ENCODE measurements at places on chromosomes 2 and 18.

DNA sequence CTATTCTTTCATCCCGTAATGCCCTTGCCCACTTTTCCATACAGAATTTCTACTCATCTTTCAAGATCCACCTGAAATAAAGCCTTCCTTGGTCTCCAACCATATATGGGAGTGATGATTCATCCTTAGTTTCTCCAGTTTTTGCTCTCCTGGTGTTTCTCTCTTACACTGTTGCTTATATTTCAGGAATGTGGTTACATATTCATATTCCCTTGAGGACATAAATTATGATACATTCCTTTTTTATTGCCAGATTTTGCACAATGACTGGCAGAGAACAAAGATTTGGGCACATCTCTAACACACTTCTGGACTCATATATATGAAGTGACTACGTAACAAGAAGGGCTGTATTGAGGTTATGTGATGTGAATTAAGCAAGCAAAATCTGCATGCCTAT is 1573.4 kb upstream of the NXPH2 start:
- DNase-seq, result no peak

DNA sequence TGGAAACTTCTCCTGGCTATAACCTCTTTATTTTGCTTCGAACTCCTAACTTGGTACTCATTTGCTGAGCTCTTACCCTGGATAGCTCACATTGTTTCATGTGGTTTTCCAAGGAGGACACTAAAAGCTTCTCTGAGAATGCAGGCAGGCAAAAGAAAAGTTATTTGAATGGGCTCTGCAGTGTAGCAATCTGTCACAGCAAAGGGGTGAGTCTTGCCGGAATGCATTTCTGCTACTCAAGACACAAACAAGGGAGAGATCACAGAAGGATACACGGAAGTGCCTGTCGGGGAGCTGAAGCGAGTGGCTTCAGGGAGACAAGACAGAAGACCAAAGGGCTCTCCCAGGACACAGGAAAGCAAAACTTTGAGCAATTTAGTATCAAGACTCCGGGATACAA is 265.4 kb downstream of the SS18 start:
- DNase-seq, result no peak

DNA sequence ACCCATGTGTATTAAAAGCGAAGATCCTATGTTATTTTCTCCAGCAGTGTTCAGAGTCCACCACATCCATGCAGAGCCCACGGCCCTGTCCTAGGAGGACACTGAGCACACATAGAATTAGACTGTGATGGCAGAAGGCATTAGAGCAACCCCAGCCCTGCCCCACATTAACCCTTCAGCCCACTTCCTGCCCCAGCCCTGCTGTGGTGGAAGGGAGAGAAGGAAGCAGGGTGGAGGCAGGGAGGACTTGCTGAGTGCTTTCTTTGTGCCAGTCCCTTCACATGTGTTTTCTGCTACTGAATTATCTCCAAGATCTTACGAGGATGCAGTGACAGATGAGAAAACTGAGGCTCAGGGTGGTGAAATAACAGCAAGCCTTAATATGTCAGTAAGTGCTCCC is 339.0 kb downstream of the SMAD2 start:
- no peak for DNase-seq

DNA sequence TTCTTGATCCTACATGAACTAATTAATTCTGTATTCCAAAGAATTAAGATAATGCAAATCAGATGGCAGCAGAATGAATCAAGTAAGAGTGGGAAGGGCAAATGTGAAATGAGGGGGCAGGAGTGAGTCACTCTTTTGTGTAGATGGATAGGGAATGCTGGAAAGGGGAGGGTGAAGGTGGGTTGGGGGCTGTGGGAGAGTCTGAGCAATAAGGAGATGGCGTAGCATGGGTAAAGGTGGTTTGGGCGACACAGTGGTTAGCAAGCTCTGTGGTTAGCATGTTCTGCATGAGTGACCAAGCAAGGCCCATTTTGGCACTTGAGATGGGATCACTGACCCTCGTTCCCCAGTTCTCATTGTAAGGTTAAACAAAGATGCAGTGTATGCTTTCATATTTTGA is 20.4 kb downstream of the GPD2 start:
- no peak for DNase-seq

GRCh38 chr2:118848381-118849225 is 1.2 kb upstream of the EN1 start:
- no peak for DNase-seq

- DNase-seq, result peak; percentile 32
These were observed 256.5 kb downstream of the CELF4 start for GRCh38 chr18:37309059-37309458.

GRCh38 chr2:128380061-128380889 is 61.6 kb upstream of the HS6ST1 start:
- no peak for DNase-seq

DNA sequence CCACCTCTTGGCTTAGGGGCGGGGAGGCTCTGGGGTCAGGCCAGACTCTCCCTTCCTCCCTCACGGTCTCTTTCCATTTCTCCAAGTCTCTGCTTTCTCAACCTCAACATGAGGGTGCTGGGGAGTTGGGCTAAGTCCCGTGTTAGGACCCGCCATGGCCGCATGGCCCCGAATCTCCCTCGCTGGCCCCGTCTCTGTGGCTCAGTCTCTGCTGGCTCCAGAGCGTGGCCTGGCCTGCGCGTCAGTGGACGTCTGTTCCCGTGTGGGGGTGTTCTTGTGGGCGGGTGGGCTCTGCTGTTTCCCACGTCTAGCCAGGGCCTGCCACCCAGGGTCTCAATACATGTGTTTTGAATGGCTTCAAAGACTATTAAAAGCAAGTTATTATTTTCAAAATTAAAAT is 12.4 kb downstream of the ALLC start:
- no peak for DNase-seq

- DNase-seq, result peak; percentile 48
These were observed 1.5 kb downstream of the HOXD1 start for GRCh38 chr2:176189681-176190641.

GRCh38 chr2:224724331-224724730 is 8.2 kb upstream of the CCDC195 start:
- no peak for DNase-seq

GRCh38 chr2:98825404-98825803 is 94.5 kb upstream of the MGAT4A start:
- DNase-seq, result no peak

DNA sequence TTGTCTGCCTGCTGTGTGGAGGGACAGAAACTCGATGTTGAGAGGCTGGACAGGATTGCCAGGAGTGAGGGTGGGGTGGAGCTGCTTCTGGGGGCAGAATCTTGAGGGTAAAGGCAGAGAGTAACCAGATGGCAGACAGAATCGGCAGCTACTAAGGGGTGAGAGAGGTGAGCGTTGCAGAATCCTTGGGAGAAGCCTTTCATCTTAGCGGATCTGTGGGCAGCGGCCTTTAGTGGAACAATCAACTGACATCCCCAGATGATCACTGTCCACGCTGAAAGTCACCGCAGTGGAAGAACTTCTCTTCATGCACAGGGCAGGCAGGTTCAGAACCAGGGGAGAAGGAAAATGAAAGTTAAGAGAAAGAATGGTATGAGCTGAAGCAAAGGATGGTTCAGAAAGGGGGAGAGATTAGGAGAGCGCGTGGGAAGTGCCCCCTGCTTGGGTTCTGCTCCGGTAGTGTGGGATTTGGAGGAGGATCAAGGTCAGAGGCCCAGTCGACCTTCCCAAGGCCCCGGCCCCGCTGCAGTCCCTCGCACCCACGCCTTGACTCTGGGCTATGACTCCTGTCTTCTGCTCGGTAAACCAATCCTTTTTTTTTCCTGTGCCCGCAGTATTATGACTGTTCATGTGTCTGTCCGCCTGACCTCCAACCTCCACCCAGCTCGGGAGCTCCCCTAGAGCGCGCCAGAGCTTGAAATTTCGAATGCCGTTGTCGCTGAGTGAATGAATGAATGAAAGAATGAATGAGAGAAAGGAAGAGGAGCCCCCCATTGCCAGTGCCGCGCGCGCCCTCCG is 584 bp downstream of the BOLA3 start:
- peak; percentile 72 for DNase-seq

GRCh38 chr2:174337337-174338146 is 2.8 kb downstream of the SP9 start:
- DNase-seq, result peak; percentile 59

DNA sequence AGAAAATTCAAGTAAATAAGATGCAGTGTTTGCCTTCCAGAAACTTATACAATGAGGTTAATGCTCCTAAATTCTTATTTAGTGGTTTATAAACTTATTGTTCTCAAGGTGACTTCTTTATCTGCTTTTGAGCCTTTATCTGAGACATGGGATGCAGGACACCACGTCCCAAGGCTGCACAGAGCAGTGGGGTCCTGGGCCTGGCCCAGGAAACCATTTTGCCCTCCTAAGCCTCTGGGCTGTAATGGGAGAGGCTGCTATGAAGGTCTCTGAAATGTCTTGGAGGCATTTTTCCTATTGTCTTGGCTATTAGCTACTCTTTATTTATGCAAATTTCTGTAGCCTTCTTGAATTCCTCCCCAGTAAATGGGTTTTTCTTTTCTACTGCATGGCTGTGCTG is 652.6 kb upstream of the SETBP1 start:
- no peak for DNase-seq

DNA sequence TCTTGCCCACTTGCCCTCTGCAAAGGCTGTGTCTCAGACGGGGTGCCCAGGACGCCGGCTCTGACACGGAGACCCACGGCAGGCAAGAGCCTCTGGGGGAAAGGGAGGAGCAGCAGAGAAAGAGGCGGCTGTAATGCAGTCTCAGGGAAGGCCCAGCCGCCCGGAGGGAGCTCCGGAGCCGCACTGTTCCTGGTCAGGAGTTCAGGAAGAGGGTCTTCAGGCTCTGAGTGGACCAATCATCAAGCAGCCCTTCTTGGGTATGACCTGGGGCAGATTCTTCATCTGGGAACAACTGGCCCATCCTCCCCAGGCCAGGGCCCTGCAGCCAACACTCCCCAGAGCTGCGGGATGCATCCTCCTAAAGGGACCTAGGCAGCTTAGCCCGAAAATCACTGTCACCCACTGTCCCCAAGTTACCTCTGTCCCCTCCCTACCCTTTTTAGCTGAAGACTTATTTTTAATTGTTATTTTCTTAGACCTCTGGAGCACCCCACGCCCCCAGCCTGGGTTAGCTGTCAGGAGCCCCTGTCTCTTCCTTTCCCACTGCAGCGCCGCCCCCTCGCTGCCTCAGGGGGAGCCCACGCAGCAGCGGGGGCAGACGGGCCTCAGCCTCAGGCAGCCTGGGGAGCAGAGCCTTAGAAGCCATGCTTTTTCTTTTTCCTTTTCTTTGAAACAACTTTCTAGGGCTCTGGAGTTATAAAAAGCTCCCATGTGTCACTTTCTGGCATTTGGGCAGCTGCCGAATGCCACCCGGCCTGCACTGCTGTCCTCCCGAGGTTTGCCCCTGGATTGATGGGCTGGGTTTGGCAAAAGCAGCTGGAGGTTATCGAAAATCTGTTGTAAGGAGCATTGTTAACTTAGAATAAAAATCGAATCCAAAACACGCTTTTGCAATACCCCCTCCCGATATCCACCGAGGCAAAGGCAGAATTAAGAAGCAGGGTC is 644 bp upstream of the NEU2 start:
- no peak for DNase-seq

- DNase-seq, result peak; percentile 98
These were observed 3.1 kb upstream of the MOB1A start for GRCh38 chr2:74181739-74182138.

- DNase-seq, result no peak
These were observed 1.8 kb downstream of the WNT10A start for GRCh38 chr2:218882461-218882816.

DNA sequence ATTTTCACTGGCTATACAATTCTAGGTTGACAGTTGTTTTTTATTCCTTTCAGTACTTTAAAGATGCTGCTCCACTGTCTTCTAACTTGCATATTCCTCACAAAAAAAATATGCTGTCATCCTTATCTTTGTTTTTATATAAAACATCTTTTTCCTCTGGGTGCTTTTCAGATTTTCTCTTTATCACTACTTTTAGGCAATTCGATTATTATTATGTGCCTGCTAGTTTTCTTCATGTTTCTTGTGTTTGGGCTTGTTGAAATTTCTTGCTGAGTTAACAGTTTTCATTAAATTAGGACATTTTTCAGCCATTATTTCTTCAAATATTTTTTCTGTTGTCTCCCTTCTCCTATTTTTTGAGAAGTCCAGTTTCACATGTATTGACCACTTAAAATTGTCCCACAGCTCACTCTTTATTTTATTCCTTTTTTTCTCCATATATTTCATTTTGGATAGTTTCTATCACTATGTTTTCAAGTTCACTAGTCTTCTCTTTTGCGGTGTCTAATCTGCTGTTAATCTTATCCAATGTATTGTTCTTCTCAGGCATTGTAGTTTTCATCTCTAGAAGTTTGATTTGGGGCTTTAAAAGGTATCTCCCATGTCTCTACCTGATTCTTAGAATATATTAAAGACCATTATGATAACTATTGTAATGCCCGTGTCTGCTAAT is 205.1 kb upstream of the SIX3 start:
- no peak for DNase-seq

GRCh38 chr18:7950380-7951136 is 383.4 kb downstream of the PTPRM start:
- DNase-seq, result no peak

GRCh38 chr2:23545811-23546210 is 160.8 kb downstream of the KLHL29 start:
- no peak for DNase-seq
